Fibroblast of skin of scalp (primary cell): ENCODE measurements at places on chromosomes 6 and 20.
A peak's percentile ranks its signal among the peaks of the same experiment; 100 is the strongest.

- no peak for DNase-seq
Observed at GRCh38 chr6:87879132-87879861, 168.3 kb upstream of the SPACA1 start.

- no peak for DNase-seq
Observed at GRCh38 chr20:61900011-61900944, 165.4 kb downstream of the TAF4 start.

- no peak for DNase-seq
Observed at GRCh38 chr6:106134087-106134770, 48.1 kb downstream of the PRDM1 start.

- DNase-seq = peak; percentile 47
Observed at GRCh38 chr6:147508042-147508865, at the start of gene SAMD5. Gene SAMD5 (plus strand): TSS chr6:147508690. CDS start chr6:147508929, 239 bp downstream.

- DNase-seq = no peak
Observed at GRCh38 chr6:69061066-69061465, 426.0 kb downstream of the ADGRB3 start.

DNA sequence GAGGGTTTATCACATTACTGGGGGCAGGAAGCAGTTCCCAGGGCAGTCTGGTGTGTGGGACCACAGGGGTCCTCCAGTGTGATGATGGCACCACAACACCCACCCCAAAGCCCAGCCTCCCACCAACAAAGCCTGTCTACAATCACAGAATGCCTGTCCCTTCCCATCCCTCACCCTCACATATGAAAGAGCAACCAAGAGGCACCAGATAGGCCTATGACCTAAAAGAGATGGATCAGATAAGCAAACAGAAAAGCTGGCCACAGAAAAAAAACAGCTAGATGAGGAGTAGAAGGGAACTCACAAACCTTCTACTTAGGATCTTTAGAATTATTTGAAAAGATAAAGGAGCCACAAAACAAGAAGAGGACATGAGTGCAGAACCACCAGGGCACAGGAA lies 54.3 kb downstream of the SERAC1 start:
- no peak for DNase-seq

DNA sequence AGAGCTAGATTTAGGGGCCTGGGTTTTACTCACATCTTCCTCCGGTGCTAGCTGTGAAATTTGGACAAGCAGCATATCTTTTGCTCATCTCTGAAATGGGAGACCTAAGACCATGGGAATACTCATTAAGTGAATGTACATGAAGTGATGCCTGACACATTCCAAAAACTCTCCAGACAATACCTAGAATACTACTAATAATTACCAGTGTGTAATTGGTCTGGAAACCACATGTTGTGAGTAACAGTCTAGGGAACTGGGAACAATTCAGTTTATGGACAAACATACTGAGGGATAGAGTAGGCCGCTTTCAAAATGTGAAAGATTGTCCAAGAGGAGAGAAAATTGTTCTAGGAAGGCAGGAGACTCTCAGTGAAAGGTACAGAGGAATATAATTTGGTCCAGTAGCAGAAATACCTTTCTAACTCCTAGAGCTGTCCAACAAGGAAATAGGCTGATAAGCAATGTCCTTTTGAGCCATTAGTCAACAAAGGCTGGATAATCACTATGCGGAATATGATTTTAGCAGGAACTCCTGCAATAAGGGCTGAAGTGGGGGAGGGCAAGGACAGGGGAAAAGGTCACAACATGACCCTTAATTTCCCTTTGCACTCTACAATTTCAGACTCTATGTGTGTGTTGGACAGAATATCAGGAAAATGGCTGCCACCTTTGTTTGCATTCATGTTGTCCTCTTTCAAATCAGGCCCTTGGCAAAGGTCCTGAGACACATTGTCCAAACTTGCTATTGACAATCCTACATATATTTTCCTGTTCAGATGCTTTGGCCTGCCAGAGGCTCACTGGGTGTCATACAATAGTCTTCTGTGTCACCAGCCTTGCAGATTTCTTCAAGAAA lies 315.4 kb downstream of the PLCB1 start:
- no peak for DNase-seq

- DNase-seq = no peak
Observed at GRCh38 chr20:46433051-46433450, 26.6 kb upstream of the ELMO2 start.

GRCh38 chr6:45900808-45901752 lies 114.6 kb downstream of the CLIC5 start:
- peak; percentile 55 for DNase-seq

- no peak for DNase-seq
Observed at GRCh38 chr20:16621435-16622141, 48.3 kb upstream of the KIF16B start.

DNA sequence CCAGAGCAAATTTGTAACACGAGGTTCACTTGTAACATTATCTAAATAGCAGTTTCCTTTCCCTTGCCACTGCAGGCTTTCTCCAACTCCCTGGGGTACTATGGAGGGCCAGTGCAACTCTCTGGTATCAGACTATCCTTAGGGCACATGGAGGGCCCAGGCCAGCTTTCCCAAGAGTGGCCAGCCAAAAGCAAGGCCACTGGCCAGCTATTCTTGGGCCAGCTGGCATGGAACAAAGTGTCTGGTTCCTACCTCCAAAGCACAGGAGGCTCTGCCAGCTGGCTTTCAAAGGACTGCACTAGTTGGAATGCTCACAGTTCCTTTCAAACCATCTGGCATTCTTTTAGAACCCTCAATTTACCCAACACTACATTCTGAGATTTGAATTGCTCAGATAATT lies 8.7 kb downstream of the RNF24 start:
- DNase-seq = no peak

DNA sequence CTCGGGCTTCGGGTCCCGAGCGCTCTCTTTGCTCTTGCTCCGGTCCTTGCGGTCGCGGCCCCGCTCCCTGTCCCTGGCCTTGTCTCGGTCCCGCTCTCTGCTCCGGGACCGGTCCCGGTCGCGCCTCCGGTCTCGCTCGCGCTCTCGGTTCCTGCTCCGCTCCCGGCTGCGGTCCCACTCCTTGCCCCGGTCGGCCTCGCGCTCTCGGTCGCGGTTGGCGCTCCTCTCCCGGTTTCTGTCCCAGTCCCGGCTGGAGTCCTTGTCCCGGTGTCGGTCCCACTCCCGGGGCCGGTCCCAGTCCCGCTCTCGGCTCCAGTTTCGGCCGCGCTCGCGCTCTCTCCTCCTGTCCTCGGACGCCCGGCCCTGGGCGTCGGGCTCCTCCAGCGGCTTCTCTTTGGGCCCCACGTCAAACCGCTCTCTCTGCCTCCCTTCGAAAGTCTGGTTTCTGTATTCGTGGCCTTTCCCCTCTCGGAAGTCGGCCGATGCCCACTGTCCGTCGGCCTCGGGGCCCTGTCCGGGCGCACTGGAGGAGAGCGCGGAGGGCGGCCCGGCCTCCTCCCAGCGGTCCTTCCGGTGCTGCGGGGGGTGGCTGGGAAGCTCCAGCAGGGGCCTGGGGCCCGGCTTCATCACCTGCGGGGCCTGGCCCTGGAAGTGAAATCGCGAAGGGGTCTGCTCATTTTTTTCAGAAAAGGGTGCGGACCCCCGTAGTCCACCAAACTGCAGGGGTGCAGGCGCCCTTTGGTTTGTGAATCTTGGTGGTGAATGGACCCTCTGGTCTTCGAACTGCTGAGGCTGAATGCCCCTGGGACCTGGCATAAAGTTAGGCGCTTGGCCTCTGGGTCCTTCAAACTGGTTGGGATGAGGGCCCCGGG lies 17.9 kb upstream of the TCFL5 start:
- DNase-seq = no peak

- DNase-seq = no peak
Observed at GRCh38 chr6:106973836-106974335, 643 bp downstream of the CD24 start.

- peak; percentile 2 for DNase-seq
Observed at GRCh38 chr20:42652266-42652665, 537.4 kb downstream of the PTPRT start.

GRCh38 chr6:130600880-130601341 lies 226.3 kb upstream of the SMLR1 start:
- peak; percentile 85 for DNase-seq

DNA sequence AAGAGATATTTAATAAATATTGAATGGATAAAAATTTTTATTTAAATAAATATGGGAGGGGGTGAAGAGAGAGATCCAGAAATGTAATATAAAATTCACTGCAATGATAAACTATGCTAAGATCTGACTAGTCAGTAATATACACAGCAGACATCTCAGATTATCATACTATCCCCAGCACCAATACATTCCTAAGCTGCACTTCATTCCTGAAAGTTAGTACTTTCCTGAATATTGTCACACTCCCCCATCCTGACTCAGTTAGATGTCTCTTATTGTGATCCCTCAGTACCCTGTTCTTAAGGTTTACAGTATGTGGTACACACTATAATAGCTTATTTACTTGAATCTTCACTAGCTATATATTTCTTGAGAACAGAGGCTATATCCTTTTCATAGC lies 88.3 kb upstream of the KCNQ5 start:
- DNase-seq = peak; percentile 38

- peak; percentile 53 for DNase-seq
Observed at GRCh38 chr20:49603209-49603627, 35.3 kb upstream of the PTGIS start.

DNA sequence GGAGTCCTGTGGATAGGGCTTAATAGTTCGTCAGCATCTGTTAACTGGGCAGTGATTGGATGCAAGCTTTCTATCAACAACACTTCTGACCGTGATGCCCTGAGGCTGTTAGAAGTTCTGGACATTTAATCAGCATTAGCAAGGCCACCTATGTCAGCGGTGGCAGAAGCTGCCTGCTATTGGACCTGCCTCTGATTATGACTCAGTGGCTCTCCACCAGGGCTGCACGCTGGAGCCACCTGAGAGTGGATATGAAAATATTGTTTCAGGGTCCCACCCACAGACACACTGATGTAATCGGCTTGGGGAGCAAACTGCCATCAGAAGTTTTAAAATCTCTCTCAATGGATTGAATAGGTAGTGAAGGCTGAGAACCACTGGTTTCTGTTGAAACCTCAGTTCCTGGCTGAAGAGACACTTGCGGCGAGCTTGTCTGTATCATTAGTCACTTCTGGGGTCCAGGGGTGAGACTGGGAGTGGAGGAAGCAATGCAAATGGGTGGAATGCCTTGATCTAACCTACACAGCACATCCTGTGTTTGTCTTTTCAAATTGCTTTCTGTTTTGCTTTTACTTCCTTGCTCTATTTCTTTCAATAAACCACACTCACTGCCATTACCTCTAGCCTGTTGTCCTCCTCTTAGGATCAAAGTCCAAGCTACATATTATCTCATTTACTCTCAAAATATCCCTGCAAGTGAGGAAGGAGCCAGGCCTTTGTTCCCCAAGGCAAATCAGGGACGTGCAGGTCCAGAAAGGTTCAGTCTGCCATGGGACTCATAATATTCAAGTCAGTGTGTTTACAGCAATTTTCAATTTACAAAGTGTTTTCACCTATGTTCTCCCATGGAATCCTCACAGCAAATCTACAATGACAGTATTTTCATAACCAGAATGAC lies 4.2 kb downstream of the CLIC5 start:
- no peak for DNase-seq

DNA sequence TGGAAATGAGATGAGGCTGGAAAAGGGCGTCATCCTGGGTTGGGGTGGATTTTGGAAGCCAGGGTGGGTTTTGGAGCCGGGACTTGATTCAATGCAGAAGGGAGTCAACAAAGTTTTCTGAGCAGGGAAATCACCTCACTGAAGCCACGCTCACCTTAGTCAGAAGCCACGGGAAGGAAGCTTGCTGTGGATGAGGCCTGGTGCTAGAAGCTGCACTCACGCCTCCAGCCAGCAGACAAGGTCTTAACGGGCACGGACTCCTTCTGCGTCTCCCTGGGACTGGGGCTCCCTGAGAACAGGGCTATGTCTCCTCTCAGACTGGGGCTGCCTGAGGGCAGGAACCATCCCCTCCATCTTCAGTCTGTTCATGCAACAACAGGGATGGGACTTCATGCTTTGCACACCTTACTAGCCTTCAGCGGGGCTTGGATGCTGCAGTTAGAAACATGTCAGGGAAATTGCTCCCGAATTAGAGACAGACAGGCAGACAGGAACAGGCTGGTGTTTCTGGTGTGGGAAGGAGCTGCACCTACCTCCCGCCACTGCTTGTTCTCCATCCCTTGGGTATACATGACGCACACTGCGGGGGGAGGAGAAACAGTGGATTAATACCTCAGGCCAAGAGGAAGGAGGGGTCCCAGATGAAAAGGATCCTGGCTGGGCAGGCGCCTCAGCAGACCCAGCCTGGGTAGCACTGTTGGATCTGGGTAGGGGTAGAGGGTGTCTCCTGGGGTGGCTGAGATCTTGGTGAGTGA lies 17.5 kb downstream of the CPNE5 start:
- no peak for DNase-seq

DNA sequence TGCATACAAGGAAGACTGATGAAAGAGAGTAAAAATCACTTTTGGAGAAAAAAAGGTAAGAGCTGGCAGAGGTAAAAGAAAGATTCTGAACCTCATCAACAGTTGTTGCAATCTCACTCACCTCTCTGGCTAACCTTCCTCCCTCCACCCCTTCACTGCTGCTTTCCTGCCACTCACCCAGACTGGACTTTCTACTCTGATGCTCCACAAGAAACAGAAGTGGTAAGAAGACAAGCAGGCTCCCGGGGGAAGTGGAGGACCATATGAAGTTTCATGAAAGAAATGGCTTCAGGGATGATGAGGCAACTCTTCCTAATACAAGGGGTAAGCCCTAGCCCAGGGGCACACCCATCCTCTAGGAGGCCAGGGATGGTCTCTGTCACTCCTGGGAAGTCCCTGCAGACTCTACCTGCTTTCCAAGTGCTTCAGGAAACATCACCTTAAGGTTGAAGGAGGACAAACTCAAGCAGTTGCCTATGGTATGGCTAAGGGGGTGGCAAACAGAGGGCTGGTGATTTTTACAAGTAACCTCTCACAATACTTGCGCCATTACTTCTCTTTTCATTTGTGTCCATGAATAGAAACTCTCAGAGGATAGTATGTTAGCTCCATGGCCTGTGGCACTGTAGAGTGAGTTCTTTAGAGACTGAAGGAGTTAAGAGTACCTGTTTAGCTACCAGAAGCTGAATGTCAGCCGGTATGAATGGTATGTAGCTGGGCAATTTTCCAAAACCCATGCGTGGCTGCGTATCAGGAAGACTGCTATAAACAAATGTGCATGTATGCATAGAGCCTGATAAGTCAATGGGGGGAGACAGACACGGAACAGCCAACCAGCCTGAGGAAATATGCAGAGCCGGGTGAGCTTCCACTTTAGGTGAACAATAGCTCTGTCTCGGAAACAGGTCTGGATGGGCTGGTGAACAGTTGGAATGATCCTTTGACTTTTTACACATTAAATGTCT lies 112.0 kb downstream of the BACH2 start:
- DNase-seq = peak; percentile 41
